ENCODE measurements at places on chromosomes 2 and 18.
A peak's percentile ranks its signal among the peaks of the same experiment; 100 is the strongest.

GRCh38 chr2:221969087-221969829 is 329.5 kb downstream of the PAX3 start:
- DNase-seq: peak; percentile 8

DNA sequence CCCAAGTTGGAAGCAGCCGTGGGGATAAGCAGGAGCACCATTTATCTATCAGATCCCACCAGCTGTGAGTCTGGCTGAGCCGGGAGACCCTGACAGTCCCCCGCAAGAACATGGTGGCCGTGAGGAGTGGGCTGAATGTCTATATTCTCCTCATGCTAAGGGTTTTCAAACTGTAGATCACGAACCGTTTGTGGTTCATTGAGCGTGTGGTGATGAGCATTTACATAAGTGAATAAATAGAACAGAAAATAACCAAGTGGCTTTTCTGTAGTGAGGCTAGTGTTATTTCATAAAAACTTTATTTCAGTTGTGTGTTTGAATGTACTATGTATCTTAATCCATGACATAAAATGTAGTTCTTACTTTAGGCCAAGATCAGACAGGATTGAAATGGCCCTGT is 190.2 kb upstream of the APCDD1 start:
- DNase-seq: no peak

DNA sequence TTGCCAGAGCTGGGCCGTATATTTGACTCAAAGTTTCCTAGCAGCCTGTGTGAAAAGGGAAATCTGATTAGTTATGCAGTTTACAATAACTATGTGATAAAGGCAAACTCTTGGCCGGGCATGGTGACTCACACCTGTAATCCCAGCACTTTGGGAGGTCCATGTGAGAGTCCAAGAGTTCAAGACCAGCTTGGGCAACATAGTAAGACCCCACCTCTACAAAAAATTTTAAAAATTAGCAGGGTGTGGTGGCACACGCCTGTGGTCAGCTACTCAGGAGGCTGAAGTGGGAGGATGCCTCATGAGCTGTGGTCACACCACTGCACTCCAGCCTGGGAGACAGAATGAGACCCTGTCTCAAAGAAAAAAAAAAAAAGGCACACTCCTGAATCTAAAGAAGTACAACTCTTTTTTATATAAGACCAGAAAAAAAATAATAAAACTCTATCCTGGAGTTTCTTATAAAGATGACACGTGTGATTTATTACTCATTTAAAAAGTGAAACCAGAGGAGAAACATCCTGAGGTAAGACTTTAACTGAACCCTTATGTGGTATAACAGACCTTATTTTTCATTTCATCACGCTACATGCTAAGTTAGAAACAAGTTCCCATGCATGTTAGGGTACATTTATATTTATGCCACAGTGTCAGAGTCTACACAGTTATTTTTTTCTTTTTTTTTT is 32.6 kb upstream of the KCMF1 start:
- DNase-seq: peak; percentile 48

- DNase-seq: no peak
These were observed 31.7 kb upstream of the SOS1 start for GRCh38 chr2:39152504-39152903.
